ENCODE measurements at places on chromosomes 13 and 19. TPM values are rescaled to one million over a fixed set of nuclear protein-coding genes. Genes with fewer than 3 reads are reported as not detected.

The ZFP82 gene
- total RNA-seq: 8.8 TPM

The CA11 gene
- total RNA-seq: 2.3 TPM

GRCh38 chr19:39951065-39951650 lies 16.7 kb upstream of the FCGBP start:
- DNase-seq: no peak

DNA sequence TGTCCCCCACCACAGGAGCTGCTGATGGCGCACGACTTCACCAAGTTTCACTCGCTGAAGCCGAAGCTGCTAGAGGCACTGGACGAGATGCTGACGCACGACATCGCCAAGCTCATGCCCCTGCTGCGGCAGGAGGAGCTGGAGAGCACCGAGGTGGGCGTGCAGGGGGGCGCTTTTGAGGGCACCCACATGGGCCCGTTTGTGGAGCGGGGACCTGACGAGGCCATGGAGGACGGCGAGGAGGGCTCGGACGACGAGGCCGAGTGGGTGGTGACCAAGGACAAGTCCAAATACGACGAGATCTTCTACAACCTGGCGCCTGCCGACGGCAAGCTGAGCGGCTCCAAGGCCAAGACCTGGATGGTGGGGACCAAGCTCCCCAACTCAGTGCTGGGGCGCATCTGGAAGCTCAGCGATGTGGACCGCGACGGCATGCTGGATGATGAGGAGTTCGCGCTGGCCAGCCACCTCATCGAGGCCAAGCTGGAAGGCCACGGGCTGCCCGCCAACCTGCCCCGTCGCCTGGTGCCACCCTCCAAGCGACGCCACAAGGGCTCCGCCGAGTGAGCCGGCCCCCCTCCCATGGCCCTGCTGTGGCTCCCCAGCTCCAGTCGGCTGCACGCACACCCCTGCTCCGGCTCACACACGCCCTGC lies 4.4 kb upstream of the NOP53 start:
- no peak for DNase-seq
